ENCODE measurements at places on chromosomes 11 and 22.

DNA sequence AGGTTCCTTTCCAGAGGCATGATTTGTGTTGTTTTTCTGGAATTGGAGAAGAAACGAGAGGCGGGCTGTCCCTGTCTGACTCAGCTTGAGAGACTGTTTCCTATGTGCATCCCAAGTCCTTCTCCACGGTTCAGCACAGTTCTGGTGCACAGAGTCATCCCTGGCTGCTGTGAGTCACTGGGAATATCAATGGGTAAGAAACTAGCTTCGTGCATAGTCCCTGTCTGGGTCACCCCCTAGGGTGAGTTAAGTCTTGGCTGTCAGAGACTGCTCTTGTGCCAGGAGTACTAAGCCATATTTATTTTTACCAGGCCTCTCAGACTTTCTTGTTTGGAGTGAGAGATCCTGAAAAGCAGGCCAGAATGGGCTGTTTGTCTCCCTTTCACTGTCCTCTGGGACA lies 2.4 kb upstream of the LRP4 start:
- DNase-seq: no peak

DNA sequence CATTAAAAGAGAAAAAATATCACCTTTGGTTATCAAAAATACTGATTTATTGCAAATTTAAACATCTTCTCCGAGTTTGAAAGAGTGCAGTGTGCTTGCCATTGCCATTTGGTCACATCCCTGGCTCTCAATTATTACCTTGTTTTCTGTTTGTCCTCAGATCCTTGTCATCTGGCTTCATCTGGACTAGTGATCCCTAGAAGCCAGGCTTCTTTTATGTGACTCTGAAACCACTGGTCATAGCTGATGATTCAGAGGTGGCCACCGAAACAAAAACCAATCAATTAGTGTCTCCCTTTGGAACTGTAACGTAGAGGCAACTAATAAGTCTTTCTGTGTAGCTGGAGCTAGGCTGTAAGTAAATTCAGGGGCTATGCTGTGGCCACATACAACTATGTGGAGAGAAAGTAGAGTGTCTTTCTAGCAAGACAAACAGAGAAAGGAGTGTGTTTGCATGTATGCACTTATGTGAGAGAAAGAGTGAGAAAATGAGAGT lies 237.9 kb downstream of the LUZP2 start:
- DNase-seq: no peak

- DNase-seq: no peak
These were observed 3.8 kb downstream of the ACY3 start for GRCh38 chr11:67646535-67647336.

GRCh38 chr11:59253001-59253400 lies 40.3 kb upstream of the MPEG1 start:
- DNase-seq: no peak

DNA sequence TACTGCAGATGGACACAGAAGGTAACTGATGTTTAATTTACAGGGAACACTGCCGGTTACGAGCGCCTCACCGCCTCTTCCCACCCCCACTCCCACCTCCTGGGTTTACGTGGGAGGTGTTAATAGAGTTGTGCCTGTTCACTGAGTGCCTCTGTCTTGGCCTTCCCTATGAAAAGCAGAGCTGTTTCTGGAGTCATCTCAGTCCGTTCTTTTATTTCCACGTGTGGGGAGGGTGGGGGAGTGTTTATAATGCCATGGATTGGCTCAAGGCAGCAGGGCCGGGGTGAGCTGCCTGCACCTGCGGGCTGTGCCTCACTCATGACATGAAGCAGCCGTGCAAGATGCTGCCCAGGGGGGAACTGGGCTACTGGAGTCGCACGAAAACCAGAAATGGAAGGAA lies 322.7 kb downstream of the CADM1 start:
- DNase-seq: no peak

DNA sequence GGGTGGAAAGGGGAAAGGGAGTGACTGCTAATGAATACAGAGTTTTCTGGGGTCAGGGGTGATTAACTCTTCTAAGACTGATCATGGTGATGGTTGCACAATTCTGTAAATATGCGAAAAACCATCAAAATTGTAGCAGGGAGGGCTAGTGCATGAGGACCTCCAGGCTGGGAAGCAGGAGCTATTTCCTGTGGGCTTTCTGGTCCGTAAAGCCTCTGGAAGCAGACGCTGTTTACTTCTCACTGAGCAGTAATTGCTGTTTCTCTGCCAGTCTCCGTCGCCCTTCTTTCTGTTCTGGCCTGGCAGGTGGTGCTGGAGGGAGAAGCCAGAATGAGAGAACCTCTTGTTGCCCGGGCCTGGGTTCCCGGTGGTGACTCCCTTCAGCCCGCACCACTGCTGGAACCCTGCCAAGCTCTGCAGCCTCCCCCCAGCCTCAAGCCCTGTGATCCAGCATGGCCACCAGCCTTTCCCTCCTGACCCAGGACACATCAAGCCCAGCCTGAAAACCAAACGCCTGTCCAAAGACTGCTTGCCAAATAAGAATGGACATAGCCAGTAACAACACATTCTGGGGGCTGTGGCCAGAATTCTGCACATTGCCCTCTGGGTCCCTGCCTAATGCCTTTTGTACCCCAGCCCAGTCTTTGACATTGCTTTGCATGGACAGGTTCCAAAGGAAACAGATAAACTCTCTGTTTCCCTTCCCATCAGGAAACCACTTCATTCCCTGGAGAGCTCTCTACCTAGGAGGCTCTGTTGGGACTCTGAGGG lies 201.0 kb upstream of the NAV2 start:
- no peak for DNase-seq

DNA sequence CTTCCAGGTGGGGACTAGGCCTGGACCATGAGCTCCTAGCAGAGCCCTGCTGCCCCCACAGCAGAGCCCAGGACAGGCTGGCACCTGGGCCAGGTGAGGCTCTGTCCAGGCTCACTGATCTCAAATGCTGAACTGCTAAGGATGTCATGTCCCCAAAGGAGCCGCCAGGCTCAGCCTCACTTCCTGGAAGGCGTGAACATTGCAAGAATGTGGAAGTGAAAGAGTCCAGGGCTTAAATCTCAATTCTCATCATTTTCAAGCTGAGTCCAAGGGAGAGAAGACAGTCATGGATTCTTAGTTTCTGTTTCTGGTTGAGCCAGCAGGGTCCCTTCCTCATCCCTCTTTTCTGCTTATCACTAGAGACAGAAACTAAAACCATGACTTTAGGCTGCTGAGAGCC lies 5.0 kb downstream of the ASCL2 start:
- no peak for DNase-seq

DNA sequence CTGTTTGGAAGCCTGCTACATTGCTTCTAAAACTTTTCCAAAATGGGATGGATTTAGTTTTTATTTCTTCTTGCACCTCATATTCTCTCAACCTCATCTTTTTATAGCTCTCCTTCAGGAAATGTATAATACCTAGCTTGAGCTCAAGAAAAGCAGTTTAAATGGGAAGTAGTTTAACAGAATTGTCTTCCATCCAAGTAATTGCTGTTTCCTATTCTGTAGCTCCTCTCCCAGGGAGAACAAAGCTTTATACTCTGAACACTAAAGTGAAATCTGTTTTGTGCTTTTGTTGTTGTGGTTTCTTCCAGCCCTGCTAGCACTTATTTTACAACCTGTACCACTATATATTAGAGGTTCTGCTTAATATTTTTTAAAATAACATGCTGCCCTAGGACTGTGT lies 83.2 kb upstream of the HORMAD2 start:
- DNase-seq: no peak

DNA sequence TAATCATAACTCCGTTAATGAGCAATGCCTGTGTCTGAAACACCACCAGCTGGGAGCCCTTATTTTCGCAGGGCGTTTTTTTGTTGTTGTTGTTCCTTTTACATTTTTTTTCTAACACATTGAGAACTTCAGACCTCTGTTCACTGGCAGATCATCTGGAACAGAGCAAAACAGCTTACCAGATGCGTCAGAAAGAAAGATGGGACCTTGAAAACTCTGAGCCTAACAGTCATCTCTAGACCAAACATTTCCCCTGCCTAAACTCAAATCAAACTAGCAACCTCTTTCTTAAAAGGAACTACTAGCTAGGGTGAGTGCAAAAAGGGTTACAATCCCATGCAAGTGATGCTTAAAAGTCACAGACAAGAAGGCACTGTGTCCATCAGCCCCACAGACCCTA lies 93.2 kb downstream of the PLEKHA7 start:
- DNase-seq: no peak

DNA sequence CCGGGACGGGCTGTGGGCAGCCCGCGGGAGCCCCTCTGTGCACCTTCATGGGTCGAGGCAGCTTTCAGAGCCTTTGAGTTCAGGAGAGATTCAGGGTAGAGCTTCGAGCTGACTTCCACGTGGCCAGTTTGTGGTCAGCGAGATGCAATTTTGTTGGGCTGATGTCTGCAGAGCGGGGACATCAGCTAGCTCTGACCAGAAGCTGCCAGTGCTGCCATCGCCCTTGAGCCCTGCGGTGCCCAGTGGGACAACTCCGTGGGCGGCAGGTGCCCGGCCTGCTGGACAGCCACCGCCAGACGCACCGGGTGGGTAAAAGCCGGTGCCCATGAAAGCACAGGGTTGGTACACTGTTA lies 719 bp downstream of the TALDO1 start:
- DNase-seq: no peak

GRCh38 chr22:26038365-26038764 lies 130.9 kb upstream of the SEZ6L start:
- DNase-seq: no peak

DNA sequence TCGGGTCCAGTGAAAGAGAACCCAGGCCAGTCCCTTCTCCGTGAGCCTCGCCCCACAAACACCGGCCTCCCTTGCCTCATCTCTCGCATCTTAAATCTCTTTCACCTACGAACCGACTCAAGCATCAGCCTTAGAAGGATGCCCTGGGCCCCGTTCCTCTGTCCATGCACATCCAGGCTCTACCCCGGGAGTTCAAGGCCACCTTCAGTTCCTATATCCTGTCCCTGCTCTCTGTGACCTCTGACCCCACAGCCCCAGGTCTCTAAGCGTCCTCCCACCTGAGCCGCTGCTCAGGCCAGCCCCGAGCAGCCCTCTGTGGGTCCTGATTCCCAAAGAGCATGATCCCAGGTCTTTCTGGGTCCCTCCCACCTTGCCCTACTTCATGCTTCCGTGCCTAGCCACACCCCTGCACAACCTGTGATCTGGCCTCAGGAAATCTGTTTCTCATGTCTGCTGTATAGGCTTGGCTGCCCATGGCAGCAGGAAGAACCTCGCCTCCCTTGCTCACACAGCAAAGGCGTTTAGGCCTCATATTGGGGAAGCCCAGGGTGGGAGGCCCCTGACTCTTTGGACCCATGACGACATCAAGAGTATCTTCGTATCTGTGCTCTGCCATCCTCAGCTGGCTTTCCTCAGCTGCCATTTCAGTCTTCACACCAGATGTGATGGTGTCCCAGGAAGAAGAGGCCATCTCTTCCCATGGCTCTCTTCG lies 77.5 kb upstream of the SEPTIN5 start:
- no peak for DNase-seq

DNA sequence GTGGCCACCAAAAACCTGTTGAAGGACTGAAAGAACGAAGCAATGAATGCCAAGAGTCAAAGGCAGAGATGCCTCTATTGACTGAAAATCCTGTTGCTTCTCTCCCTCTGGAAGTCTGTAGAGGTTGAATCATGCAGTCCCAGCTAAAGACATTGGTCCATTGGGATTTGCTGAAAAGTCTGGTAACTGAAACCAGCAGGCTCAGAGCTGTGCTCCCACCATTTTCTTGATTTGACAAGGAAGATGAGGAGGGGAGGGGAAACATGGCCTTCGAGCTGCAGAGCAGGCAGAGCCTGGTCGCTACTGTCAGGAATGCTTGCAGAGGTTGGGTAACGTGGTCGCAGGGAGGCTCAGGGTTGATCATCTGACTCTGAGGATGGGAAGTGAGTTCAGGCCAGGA lies 72.8 kb upstream of the CSNK2A3 start:
- DNase-seq: no peak

GRCh38 chr22:41923595-41924276 lies 2.9 kb downstream of the TNFRSF13C start:
- no peak for DNase-seq

DNA sequence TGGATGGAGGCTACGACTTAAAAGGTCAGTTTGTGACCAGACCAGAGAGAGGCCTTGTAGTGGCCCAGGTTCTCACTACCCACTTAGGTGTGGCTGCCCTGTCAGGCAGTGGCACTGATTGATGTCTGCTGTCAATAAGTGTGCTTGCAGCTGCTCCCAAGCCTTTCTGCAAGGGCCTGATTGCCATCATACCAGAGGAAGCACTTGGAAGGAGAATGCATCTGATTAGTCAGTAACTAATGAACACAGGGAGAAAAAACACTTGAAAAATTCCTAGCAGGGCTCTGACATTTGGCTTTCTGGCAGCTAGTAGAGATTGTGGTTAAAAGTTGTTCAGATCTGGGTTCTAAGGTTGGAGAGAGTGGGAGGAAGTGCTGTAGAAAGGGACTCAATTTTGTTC lies 107.5 kb downstream of the NAV2 start:
- DNase-seq: no peak

GRCh38 chr11:117544130-117544800 lies 216.6 kb downstream of the CEP164 start:
- no peak for DNase-seq

- no peak for DNase-seq
These were observed 6.2 kb upstream of the SYT8 start for GRCh38 chr11:1828542-1828941.

- DNase-seq: no peak
These were observed 84.7 kb downstream of the MAML2 start for GRCh38 chr11:96257972-96258934.

DNA sequence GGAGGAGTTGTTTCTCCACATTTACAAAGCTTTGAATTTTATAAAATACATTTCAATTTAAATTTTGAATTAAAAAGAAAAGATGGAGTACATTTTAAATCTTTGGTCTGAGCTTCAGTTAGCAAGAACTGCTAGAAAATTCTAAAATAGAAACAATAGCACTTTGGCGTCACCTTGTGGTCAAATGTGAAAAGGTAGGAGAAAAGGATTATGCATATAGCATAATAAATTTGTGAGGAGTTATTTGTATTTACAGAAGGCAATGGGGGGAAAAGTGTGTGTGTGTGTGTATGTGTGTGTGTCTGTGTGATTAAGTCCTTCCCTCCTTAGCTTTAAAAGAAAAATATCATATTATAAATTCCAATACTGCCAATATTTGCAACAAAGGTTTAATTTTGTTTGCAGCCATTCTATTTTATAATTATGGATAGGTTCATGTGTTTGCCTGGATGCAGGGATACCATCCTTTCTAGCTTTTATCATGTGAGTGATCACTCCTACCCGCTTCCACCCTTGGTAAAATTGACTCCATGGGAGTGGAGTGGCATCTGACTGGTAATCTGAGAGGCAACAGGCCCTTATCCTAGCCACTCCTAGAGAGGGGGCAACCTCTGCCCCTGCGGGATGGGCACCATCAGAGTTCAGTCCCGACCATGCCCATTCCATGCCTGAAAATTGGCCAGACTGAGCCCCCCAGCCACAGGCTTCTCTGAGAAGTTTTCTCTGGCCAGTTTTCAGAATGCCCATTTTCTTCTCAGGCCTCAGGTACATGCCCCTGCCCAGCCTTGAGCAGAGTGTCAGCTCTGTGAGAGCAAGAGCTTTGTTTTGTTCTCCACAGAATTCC lies 13.6 kb upstream of the LGR4 start:
- peak; percentile 81 for DNase-seq

- DNase-seq: peak; percentile 56
These were observed 2.8 kb upstream of the ANO9 start for GRCh38 chr11:444396-445144.

Data from hematopoietic multipotent progenitor cell treated with erythropoietin and hydrocortisone succinate and interleukin-3 and kit ligand, for 17 days (in vitro differentiated cells).